ENCODE measurements at places on chromosomes 1 and 21.

- DNase-seq: no peak
Measured at GRCh38 chr1:167165948-167166689, 54.6 kb upstream of the POU2F1 start.

DNA sequence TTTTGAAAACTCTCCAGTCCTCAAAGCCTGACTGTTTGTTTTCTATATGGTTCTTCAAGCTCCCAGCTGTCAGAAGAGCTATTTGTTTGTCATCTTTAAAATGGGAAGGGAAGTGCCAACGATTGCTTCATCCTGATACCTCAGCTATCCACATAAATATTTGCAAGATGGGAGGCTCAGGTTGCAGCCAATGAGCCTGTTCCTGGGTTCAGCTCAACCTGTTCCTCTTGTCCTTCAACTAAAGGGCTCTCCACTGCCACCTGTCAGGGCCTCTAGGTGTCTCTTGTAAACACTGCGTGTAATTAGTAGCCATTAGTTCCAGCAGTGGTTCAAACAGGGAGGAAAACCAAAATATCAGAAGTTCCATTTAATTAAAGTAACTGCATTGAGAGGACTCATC, 445.1 kb downstream of the AJAP1 start:
- no peak for DNase-seq

DNA sequence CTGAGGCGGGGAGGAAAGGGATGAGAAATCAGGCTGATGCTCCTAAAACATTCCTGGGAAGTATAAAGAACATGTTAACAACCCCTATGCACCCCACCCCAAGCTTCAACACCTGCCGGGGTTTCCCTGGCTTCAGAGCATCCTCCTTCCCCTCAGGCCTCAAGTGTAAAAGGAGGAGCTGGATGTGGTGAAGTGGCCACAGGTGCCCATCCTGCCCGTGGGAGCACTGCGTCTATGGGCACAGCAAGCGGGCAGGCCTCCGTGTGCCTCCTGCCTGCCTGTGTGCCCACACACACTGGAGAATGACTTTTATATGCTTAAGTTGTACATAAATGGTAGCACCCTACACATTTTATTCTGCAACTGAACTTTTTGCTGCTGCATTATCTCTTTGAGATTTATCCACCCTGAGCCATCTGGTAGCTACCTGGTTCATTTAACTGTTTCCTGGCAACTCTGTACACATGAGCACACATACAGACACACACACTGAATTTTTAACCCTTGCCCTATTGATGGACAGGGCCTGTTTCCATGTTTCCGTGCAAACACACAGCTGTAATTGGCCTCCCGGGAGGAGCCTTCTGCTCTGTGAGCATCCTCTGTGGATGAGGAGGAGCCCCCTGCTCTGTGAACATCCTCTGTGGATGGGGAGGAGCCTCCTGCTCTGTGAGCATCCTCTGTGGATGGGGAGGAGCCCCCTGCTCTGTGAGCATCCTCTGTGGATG, 13.4 kb upstream of the FTCD start:
- DNase-seq: no peak

GRCh38 chr21:37619464-37619974, 252.9 kb downstream of the DYRK1A start:
- DNase-seq: no peak

- peak; percentile 77 for DNase-seq
Measured at GRCh38 chr1:156499842-156500542, 583 bp downstream of the MEF2D start.

DNA sequence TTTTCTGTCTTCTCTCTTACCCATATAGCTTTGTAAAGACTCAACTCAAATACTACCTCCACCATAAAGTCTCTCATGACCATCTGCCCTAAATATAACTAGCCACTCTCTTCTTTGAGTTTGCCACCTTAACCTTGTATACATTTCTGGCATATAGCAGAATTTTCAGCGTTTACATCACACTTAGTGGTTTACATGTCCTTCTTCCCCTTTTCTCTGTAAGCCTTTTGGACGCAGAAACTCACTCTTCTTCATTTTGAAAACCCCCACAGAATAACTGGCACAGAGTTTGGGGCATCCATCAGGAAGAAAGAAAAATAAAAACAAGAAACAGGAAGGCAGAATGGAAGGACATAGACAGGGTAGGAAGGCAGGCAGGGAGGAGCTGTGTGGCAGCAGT, 131.8 kb upstream of the DUSP10 start:
- no peak for DNase-seq

GRCh38 chr1:155329980-155330598, 9.4 kb downstream of the RUSC1 start:
- DNase-seq: no peak

DNA sequence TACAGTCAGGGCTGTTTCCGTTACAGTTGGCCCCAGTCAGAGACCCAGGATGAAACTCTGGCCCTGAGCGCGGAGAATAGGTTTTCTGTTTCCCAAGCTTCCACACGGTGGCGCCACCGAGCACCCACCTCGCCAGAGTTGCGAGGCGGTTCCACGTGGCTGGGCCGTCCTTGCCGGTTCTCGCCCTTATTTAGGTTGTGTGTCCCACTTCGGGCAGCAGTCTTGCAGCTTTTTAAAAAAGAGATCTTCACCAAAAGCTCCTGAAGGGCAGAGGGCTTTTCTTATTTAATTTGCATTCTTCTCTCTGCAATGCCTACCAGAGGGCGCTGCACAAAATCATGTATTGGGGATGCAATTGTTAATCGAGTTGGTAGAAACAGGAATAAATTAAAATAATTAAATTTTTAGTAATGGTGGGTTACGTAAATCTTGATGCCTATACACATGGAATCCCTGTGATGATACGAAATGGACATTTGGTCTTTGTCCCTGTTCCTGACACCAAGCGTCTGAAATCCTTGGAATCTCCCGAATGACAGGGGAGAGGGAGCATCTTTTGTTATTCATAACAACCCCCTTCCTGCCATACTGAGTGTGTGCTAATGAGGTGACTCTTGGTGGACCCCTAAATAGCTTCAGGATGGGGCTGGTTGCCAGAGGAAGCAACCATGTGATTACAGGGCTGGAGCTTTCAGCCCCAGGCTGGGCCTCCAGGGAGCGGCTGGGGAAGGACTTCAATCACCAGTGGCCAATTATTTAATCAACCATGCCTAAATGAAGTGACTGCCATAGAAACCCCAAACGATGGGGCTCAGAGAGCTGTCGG, 5.6 kb upstream of the S100A7 start:
- DNase-seq: peak; percentile 67

- DNase-seq: no peak
Measured at GRCh38 chr1:51415963-51416362, 85.6 kb upstream of the TTC39A start.
